ENCODE measurements at places on chromosomes 6 and 20.

DNA sequence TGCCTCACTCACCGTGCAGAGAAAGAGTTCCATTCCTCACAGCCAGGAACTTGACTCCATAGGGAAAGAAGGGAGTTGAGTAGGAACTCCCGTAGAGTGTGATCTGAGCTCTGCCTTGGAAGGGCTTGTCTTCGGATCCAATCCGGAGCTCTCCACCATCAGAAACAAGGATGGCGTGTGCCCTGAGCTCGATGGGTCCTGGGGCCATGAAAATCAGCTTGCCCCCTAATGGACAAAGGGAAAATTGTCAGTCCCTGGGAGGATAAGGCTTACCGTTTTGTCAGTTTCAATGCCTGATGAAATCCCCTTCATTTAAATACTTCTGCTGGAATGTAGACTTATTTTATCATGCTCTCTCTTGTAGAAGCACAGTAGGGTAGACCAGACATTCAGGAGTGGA, 153.3 kb downstream of the PKHD1 start:
- no peak for DNase-seq

GRCh38 chr6:135522965-135523692, 25.6 kb upstream of the AHI1 start:
- no peak for DNase-seq

DNA sequence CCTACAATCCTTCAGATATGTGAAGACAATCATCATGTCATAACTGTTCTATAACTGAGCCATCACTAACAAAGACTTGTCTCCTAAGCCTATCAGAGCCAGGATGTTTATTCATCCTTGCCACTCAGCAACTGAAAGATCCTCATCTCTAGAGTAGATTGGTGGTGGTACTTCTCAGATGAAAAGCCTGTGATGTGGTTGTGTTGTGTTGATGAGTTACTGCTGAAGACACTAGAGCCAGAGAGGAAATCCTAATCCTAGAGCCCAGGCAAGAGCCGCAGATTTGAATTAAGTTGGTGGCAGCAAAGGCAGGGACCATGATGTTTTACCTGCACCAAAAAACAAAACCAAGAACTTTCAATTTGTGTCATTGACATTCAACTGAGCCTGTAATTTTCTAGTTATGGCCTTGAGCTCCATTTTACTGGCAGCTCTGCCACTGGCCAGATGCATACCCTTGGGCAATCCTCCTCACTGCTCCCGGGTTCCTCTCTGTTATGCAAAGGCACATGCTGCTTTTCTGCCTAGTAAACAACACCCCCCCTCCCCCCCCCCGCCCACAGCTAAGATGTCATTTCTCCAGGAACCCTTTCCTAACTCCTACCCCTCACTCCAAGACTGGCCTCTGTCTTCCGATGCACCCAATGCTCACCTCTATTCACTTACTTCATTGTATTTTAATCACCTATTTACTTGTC, 50.2 kb upstream of the REV3L start:
- DNase-seq: peak; percentile 53

GRCh38 chr6:18496462-18496861, 109.3 kb downstream of the RNF144B start:
- no peak for DNase-seq

GRCh38 chr6:10779076-10779475, 31.5 kb downstream of the TMEM14B start:
- no peak for DNase-seq

DNA sequence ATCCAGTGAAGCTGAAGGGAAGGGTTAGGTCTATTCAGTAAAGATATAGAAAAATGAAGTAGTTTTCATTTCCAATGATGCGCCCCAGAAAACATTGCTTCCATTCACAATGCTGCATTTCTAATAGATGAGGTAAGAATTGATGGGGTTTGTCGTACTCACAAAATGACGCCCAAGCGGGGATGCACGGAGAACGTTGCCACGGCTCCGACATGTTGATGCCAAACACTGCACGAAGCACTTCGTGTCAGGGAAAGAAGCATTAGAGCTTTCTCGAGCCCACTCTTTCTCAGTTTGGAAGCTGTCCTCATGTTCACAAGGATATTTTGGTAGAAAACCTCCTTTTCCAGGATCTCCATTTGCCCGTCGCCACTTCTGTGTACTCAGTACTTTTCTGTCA, 21.6 kb upstream of the MAFB start:
- DNase-seq: no peak

- DNase-seq: no peak
These were observed 105.3 kb downstream of the EYA2 start for GRCh38 chr20:46999801-47000465.

- DNase-seq: no peak
These were observed 57.3 kb downstream of the BCKDHB start for GRCh38 chr6:80163754-80164187.

DNA sequence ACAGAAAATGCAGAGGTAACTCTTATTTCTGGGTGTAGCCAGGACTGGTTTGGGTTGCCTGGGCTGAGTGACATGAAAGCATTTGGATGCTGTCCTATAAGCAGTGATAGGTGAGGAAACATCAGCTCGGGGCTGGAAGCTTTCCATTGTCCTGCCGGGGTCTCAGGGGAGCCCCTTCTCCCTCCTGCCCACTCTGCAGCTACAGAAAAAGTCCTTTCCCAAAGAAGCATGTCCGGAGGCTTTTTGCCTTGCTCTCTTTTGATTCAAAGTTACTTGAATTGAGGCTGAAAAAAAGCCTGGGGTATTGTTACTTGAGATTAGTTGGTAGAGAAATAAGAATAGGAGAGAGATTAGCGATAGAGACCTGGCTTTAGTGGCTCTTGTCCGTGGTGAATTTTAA, 90.7 kb upstream of the ZNFX1 start:
- no peak for DNase-seq

DNA sequence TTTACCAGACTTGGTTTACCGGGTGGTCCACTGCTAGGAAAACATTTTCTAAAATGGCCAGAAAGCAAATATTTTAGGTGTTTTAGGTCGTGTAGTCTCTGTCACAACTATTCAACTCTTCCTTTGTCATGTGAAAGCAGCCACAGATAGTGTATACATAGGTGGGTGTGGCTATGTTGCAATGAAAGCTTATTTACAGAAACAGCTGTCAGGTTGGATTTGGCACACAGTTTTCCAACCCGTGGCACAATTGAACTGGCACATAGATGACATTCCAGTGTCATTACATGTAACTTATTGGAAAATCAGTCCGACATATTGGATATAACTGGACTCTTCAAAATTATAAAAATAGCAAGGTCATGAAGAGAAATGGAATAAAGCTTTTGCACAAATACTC, 68.9 kb upstream of the KCNQ5 start:
- no peak for DNase-seq

DNA sequence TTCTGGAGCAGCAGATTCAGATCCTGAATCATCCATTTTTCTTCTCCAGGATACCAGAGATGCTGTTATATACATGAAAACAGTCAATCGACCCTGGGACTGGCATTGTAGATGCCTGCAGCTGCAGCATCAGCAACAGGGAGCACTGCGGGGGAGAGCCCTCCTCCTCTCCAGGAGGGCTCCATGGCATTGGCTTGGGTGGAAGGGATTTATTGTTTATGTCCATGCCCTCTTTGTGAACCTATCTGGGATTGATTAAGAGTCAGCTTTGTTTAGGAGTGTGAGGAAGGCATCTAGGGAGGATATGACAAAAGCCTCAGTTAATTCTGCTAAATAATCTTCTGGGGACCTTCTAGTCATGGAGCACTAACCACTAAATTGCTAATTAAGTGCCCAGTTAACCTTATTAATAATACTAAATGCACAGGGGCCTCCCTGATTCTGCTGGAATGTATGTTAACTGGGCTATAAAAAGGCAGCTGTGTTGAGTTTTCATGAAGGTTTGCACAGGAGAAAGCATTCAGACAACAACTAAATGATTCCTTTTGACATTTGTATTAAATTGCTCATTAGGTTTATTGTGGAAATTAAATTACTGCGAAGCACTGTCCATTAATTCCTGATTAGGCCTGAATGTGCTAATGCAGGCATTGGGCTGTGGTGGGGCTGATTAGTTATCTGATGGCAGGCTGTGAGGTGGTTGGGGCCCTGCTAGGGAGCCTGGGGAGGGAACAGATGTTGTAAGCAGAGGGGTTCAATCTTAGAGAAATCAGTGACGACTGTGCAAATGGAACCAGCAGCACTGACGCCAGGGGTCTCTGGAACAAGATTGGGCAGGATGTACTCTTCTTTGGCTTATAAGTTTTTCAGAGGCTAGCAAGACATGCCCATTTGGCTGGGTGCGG, 57.6 kb downstream of the IMPG1 start:
- no peak for DNase-seq

DNA sequence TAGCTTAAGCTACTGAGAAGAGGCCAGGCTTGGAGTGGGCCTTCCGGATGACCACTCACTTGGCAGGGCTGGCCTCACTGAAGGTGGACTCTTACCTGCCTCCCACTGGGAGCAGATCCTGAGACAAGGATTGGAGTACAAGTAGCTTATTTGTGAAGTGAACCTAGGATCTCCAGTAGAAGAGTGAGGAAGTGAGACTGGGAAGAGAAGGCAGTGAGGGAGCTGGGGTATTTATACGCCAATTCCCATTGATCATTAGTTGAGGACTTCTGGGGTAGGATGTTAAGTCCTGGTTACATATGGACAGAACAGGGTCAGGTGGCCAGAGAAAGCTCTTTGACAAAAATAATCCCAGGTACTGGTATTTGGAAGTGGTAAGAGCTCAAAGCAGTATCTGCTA, 32.3 kb upstream of the RNF24 start:
- DNase-seq: no peak

GRCh38 chr6:53857318-53858094, 62.7 kb downstream of the LRRC1 start:
- DNase-seq: no peak

DNA sequence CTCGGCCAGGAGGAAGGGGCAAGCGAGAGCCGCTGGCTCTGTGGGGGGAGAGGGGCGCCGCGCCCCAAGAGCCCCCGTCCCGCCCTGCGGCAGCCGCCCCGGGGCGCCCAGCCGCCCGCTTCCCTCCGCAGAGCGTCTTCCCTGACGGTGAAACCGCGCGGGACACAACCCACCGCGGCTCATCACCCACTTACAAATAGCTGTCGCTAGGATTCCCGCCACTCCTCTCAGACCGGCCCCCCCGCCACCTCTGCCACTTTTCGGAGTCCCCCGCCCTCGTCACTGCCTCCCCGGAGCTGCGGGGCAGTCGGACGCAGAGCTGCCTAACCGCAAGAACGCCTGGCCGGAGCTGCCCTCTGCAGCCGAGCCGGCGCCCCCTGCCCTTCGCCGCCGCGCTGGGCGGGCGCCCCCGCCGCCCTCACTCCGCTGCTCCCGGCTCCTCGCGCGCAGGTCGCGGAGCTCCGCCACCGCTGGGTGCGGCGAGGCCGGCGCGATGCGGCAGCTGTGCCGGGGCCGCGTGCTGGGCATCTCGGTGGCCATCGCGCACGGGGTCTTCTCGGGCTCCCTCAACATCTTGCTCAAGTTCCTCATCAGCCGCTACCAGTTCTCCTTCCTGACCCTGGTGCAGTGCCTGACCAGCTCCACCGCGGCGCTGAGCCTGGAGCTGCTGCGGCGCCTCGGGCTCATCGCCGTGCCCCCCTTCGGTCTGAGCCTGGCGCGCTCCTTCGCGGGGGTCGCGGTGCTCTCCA, at the start of gene SLC35D3:
TSS of gene SLC35D3 (plus strand) at position 366 of the 749 bp plus-strand sequence. CDS start at position 494, 128 bp downstream.
- peak; percentile 42 for DNase-seq

DNA sequence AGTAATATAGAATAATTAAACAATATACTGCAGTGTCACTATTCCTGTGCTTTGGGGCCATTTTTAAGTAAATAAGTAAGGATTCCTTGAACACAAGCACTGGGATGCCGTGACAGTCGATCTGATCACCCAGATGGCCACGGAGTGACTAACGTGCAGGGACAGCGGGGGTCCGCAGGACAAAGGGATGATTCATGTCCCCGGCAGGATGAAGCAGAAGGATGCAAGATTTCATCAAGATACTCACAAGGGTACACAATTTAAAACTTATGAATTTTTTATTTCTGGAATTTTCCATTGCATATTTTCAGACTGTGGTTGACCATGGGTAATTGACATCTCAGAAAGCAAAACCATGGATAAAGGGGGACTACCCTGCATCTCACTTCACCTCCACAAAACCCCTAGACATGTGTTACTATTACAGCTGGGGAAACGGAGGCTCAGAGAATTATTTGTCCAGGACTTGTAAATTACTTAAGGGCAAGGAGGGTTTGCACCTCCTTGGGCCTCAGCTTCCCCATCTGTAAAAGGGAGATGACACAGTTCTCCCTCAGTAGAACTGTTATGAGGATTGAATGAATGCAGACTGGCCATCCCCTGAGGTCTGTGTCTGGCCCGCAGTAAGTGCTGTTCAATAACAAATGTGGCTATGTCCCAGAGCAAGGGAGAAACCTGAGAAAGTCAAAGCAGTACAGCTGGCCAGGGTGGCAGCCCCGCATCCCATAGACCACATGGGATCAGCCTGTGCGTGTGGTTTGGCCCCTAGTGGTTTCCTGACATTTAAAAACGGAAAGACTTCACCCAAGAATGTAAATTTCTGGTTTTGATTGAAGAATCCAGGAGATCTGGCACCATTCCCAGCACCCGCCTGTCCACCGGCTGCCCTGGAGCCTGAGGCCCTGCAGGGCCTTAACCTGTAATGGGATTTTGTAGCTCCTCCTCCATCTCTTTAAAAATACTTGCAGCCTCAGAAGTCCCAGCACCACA, 235.5 kb downstream of the BMP7 start:
- no peak for DNase-seq

Data from stimulated activated CD4-positive, alpha-beta T cell treated with anti-CD3 and anti-CD28 coated beads, Interleukin-15, amount 100 ng/mL, for 24 hours (primary cell).